ENCODE measurements at places on chromosomes 2 and 18.

- DNase-seq = no peak
Observed at GRCh38 chr2:39385172-39385571, 51.9 kb downstream of the MAP4K3 start.

GRCh38 chr2:111694700-111695101 is 189.3 kb downstream of the ANAPC1 start:
- no peak for DNase-seq

GRCh38 chr2:176471949-176472348 is 202.7 kb downstream of the MTX2 start:
- DNase-seq = no peak

GRCh38 chr2:200693836-200694470 is 108.1 kb downstream of the AOX1 start:
- DNase-seq = no peak

GRCh38 chr2:99971326-99971900 is 171.0 kb downstream of the AFF3 start:
- DNase-seq = no peak

DNA sequence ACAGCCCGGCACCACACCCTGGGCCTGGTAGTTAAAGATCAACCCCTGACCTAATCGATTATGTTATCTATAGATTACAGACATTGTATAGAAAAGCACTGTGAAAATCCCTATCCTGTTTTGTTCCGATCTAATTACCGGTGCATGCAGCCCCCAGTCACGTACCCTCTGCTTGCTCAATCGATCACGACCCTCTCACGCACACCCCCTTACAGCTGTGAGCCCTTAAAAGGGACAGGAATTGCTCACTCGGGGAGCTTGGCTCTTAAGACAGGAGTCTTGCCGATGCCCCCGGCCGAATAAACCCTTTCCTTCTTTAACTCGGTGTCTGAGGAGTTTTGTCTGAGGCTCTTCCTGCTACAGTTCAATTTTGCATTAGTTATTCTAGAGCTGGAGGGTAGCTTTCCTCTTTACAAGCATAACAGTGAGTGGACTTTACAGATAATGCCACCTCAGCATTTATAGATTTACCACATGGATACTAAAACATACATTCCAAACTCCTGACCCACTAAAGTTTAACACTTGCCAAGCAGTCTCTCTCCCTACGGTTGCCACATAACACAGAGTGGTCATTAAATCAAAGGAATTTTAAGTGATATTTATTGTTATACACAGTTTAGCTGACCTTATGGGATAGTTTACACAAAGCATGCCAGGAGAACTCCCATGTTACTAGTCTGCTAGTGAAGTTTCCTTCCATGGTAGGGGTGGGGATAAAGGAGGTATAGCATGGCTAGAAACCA is 101.0 kb downstream of the EVA1A start:
- DNase-seq = no peak

DNA sequence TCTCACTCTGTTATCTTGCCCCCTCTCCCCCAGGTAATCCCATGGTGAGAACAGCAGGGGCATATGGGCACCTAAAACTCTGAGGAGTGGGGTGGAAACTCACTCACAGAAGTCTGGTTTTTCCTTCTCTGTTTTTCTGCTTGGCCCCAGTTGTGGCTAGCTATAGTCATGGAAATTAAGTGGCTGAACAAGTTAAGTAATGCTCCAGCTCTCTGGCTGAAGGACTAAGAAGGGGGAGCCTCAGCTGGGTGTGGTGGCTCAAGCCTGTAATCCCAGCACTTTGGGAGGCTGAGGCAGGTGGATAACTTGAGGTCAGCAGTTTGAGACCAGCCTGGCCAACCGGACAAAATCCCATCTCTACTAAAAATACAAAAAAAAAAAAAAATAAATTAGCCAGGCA is 261.0 kb downstream of the TPGS2 start:
- no peak for DNase-seq

DNA sequence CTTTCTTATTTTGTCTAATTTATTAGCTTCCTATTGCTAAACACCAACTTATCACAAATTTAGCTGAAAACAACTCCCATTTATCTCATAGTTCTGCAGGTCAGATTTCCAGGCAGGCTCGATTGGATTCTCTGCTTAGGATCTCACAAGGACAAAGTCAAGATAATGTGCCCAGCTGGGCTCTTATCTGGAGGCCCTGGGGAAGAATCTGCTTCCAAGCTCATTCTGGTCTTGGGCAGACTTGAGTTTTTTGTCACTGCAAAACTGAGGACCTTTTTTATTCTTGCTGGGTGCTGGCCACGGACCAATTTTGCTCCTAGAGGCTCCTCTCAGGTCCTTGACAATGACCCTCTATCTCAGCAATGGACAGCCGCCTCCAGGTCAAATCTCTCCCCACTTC is 215.5 kb downstream of the TRIB2 start:
- no peak for DNase-seq

DNA sequence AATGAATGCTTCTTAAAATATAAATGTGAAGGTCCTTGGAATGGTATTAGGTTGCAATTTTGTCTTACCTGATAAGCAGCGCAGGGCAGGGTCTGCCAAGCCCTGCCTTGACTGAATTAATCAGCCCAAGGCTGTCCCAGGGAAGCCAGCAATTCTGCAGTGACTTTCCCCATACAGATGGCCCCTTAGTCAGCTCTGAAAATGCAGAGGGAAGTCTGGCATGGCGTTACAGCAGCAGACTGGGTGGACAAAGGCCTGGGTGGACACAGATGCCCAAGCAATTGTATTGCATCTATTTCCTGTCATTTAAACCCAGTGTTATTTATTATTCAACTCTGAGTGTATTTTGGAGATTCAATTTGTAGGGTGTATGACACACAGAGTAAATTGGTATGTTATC is 56.6 kb upstream of the NOL4 start:
- DNase-seq = no peak

DNA sequence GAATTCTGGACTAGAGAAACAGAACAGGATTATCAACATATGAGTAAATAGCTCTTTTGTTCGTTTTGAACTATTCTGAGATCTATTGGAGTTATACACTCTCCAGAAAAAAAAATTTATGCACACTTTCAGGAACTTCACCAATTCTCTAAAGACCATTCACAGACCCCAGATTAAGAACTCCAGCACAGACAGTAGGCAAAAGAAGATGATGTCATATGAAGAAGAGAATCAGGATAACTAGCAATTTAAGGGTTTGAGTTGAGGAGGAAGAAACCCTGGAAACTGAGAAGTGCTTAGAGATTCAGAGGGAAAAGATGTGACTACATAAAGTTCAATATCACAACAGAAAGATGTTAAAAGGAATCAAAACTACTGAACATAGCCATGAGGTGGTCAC is 69.9 kb downstream of the SIGLEC15 start:
- no peak for DNase-seq

GRCh38 chr2:170243898-170244297 is 66.0 kb downstream of the MYO3B start:
- DNase-seq = no peak

DNA sequence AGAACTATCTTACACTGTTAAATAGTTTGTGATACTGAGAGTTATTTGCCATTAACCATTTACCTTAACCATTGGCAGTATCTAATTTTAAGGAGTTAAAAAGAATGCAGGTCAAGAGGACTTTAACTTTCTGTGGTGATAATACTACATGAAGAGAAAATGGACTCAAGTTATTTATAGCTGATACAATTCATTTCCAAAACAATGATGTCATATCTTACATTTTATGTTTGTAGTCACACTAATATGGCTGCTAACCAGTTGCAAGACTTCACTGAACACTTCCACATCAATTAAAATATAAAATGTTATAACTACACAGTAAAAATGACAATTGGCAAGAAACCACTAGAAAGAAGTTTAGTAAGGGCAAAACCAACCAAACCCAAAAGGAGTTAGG is 77.7 kb downstream of the CDH2 start:
- DNase-seq = no peak

DNA sequence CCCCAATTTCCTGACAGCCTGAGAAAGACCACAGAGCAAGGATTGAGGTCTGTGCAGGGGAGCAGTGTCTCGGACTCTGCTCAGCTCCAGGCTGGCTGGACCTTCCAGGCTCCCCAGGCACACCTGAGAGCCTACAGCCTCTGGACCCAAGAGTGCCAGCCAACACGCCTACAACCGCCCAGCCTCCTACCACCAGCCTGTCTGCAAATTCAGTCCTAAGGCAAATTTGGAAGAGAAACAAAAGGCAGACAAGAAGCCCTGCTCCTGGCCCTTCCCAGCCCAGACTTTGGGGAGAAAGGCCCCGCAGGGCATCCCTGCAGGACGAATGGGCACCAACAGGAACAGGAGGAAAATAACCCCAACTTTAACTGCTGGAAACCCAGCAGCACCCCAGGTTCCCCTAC is 1.9 kb downstream of the HS6ST1 start:
- DNase-seq = no peak

DNA sequence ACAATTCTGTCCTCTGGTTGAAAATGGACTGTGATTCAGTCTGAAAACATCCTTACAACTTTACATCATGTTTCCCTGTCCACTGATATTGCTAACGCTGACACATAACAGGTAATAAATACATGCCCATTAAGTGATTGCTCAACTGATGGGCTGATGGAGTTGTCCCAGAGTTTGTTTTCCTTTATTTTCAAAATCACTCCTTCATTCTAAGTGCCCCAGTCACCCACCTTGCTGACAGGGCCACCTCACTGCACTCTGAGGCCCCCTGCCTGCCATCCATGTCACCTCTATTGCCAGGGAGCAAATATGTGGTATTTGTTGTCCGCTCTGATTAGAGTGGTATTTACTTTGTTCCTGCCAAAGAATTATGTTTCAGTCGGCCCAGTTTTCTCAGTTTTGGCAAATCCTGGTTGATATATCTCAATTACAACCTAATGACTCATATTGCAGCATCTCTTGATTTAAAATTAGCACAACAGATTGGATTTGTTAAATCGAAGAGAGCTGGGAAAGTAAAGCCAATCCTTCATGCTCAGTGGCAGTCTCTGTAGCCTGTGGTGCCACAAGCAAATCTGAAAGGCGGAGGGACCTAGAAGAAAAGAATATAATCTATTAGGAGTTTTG is 105.1 kb downstream of the RDH14 start:
- DNase-seq = no peak

DNA sequence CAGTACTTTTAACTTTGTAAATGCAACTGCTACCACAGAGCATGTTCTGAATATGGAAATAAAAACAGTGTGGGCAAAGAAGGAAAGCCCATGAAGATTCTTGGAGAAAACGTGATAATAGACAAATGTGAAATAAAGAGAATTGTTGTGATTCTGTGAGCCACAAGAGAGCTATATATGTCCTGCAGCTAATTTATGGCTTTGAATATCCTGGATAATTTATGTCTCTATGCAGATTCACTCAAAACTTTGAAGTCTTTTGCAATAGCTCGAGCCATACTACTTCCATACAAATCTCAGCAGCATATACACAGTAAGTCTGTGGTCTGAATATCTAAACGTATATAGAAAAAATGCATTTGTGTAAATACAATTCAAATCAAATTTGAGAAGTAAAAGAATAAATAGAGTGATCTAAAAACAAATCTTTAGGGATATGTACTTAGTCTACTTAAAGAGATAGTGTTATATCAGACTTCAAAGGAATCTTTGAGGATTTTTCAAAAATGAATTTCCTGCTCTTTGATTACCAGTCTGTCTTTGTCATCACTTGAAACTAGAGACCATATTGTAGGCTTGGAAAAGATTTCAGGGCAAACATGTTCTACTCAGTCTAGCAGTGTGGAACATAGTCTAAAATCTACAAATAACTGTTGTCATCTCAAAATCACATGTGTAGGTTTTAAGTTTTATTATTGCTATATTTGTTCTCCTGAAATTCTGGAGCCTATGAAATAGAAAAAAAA is 107.1 kb downstream of the CSRNP3 start:
- no peak for DNase-seq

DNA sequence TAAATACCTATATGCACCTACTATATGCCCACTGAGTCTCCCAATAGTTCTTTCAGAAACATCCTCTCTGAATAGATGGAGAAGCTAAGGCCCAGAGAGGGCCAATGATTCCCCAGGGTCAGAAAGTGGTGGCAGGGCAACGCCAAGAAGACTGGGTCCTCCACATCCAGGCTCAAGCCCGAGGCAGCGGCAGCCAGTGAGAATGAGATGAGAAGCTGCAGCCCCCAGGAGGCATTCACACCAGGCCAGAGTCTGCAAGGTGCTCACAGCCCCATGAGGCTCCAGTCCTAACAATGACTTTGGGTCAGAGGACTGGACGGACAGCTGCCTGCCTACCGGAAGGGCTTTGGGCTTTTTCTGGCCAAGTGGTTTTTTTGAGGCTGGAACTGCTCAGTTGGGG is 3.5 kb downstream of the TEX261 start:
- DNase-seq = no peak

- no peak for DNase-seq
Observed at GRCh38 chr18:48922801-48923730, 27.7 kb downstream of the SMAD7 start.

- DNase-seq = no peak
Observed at GRCh38 chr2:156430980-156431358, 5.2 kb upstream of the GPD2 start.

DNA sequence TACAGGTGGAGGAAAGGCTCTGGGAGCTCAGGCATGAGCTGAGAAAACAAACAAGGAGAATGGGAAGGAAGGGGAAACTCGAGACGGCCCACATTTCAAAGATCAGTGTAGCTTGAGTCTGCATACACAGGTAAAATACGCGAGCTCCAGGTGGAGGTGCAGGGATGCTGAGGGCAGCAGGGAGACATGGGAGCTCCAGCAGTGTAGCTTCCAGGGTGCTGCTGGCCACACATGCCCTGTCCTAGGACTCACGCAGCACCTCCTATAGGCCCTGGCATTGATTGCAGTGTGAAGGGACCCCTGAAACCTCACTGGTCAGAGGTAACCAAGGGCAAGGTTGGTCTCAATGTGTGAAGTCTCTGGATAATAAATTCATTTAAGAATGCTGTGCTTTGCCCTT is 362.8 kb upstream of the HS6ST1 start:
- no peak for DNase-seq

GRCh38 chr18:23498877-23499276 is 4.4 kb upstream of the RMC1 start:
- DNase-seq = peak; percentile 37

GRCh38 chr2:84876369-84876768 is 4.5 kb downstream of the TRABD2A start:
- no peak for DNase-seq

DNA sequence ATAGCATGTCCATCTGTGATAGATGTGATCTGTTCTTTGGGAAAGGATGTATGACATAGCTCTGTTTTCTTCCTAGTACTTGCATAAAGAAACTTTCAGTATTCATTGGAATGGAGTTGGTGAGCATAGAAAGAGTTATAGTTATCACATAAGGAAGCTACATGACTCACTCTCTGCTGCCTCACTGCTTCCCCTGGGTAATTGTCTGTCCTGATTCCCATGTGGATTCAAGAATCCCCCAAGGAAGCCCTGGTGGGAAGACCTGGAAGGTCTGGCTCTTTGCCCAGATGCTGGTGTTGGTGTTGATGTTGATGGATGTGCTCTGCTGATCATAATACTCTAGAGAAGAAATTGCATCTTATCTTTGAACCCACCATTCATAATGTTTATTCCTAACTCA is 60.6 kb downstream of the PTPN4 start:
- no peak for DNase-seq

GRCh38 chr2:113834051-113834730 is 55.7 kb upstream of the ACTR3 start:
- no peak for DNase-seq

GRCh38 chr2:675982-676646 is 1.1 kb downstream of the TMEM18 start:
- DNase-seq = no peak

GRCh38 chr2:3041246-3041645 is 336.4 kb downstream of the EIPR1 start:
- no peak for DNase-seq
